ENCODE measurements at places on chromosomes 2 and 18.

GRCh38 chr2:149826471-149827125 is 239.0 kb upstream of the MMADHC start:
- DNase-seq, result no peak

DNA sequence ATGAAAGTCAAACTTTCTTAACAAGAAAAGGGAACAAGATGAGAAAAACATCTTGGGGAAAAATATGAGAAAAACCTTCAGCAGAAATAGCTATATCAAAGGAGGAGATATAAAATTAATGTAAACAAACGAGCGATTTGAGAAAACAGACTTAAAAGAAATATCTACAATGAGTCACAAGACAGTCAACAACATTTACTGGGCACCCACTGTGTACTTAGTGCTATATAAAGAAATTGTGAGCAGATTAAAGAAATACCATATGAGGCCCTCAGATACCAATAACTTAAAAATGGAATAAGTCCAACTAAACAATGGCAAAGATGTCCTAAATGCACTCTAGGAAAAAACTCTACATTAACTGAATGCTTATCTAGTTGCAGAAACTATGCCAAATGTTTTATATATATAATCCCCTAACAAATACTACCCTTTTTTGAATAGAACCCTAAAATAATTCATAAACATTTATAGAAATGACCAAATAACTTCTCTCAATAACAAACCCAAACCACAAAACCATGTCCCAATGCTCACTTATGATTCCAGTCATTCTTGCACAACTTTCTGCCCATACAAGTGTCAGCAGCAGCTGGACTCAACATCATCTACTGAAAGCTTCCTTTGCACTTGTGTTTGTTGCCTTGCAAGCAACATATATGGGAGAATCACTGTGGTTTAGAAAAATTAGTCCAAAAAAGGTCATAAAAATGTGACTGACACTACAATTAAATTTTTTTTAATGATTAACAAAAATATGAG is 83.5 kb downstream of the COBLL1 start:
- DNase-seq, result no peak

GRCh38 chr2:217614498-217614897 is 388.3 kb downstream of the TNS1 start:
- DNase-seq, result no peak

DNA sequence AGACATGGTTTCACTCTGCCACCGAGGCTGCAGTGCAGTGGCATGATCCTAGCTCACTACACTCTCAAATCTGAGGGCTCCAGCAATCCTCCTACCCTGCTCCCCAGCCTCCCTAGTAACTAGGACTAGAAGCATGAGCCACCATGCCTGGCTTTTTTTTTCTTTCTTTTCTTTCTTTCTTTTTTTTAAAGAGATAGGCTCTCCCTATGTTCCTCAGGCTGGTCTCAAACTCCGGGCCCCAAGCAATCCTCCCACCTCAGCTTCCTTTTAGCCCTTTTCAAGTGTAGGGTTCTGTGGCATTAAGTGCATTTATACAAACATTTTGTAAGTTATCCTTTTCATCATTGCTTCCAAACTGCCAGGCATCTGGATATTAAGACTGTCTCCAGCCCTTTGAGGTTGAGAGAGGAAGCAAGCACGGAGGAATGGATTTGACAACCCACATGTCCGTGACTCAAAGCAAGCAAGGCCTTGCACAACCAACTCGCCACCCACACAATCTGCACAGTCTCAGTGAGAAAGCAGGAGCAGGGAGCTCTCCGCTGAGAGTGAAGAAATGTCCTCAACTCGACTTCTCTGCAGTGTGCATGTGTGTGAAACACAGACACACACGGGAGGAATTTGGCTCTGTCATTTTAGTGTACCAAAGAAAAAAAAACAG is 65.6 kb downstream of the ATP8B1 start:
- DNase-seq, result no peak

- DNase-seq, result no peak
These were observed 344.8 kb upstream of the HS6ST1 start for GRCh38 chr2:128663371-128664050.

- DNase-seq, result no peak
These were observed 67.0 kb upstream of the LYPD6B start for GRCh38 chr2:148971547-148971946.

DNA sequence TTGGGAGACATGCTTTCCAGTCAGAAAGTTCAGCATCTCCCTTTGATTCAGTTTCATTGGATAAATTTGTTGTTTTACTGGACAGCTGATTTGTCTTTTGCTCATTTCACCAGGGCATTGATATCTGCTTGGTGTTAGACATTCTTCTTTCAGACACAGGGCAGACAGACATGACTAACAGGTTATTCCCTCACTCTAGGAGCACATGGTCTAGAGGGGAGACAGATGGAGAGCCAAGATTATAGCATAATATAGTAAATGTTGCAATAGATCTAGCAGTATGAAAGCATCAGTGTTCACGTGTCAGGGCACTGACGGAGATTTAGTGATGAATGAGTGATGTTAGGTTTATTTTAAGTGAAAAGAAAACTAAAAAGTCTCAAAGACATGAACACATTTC is 187.0 kb upstream of the CYRIA start:
- no peak for DNase-seq

DNA sequence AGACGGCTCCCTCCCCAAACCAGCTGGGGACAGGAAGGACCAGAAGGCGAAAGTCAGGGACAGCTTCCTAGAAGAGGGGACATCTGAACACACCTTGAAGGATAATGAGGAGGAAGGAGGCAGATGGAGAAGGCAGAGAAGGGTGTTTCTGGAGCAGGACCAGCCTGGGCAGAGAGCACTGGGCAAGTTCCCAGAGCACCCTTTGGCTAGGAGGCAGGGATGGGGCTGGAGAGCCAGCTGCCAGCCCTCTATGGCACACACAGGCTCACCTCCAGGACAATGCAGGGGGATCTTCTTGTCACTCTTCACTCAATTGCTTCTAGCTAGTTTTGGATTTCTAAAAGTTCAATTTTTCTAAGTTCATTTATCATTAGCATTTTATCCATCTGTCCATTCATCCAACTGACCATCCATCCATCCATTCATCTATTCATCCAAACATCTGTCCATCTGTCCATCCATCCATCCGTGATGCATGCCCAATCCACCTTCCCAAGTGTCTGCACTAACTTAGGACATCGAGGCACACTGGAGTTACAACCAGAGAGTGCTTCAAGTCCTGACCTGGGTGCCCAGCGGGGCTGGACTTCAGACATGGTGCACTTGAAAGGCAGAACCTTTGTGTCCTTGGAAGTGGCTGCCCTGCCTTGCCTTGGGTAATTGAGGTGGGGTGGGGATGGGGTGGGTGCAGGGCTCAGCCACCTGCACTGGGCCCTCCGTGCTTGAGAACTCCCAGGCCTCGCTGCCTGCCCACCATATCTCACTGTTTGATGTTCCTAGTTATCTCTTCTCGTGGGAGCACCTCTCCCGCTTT is 42.5 kb downstream of the INHBB start:
- no peak for DNase-seq

All from activated CD4-positive, alpha-beta T cell treated with anti-CD3 and anti-CD28 coated beads for 4 hours (primary cell).